ENCODE measurements at places on chromosomes 5 and 9. TPM values are rescaled to one million over a fixed set of nuclear protein-coding genes. Genes with fewer than 3 reads are reported as not detected.

GRCh38 chr9:125183561-125183960, 6.0 kb downstream of the PPP6C start:
- no peaks in the 10 kb centered on the region for H3K27me3 ChIP-seq
- no peak overlapping the region for H3K27ac ChIP-seq
- no peaks in the 10 kb centered on the region for H3K36me3 ChIP-seq
- H3K4me1 ChIP-seq = peaks cover 42% of the 10 kb centered on the region
- H3K4me3 ChIP-seq = no peak overlapping the region

GRCh38 chr5:68891718-68892117, 202.1 kb upstream of the SLC30A5 start:
- H3K4me3 ChIP-seq = no peak overlapping the region
- H3K4me1 ChIP-seq = no peaks in the 10 kb centered on the region
- H3K36me3 ChIP-seq = no peaks in the 10 kb centered on the region
- no peak for DNase-seq

The SLC36A2 gene
- total RNA-seq = not detected

DNA sequence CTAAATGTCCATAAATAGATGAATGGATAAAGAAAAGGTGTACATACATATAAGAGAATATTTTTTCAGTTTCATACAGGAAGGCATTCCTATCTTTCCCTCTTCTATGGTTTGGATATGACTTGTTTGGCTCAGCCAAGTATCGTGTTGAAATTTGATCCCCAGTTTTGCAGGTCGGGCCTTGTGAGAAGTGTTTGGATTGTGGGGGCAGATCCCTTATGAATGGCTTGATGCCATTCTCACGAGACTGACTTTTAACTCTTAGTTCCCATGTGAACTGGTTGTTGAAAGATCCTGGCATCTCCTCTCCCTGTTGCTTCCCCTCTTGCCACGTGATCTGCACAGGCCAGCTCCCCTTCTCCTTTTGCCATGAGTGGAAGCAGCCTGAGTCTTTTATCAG, 421.1 kb upstream of the FTMT start:
- H3K27me3 ChIP-seq = no peaks in the 10 kb centered on the region
- H3K4me3 ChIP-seq = no peak overlapping the region
- H3K4me1 ChIP-seq = no peaks in the 10 kb centered on the region
- H3K36me3 ChIP-seq = no peaks in the 10 kb centered on the region
- H3K27ac ChIP-seq = no peak overlapping the region

DNA sequence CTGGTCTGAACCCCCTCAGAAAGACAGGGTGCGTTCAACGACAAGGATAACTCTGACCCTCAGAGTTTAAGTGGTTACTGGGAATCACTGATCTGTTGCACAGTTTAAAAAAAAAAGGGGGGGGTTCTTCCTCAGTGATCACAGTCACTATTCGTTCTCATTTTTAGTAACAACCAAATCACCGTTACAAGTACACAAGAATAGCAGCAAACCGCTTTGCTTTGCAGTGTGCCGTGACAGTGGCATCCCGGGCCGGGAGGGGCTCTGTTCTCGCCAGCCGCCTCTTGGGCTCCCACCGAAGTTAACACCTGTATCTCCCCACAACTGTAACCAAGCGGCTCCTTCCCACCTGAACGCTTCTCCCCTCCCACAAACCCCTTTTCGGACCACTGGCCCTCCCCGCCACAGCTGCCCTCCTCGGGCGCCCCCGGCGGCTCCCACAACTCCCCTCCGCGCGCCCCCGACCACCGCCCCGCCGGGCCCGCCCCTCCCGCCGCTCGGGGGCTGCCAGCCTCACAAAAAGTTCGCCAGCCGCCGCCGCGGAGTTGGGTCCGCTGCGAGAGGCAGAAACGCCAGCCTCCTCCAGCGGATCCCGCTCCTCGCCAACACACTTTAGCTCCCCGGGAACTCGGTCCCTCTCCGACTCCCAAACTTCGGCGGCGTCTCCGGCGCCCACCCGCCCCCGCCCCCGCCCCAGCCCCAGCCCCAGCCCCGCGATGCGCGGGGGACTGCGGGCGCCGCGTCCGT, 1.2 kb downstream of the SSBP2 start:
- DNase-seq = peak; percentile 21
- no peaks in the 10 kb centered on the region for H3K36me3 ChIP-seq
- no peaks in the 10 kb centered on the region for H3K27me3 ChIP-seq
- peaks cover 29% of the 10 kb centered on the region for H3K4me1 ChIP-seq

The ADCY2 gene
- 4.6 TPM for total RNA-seq

GRCh38 chr5:132227235-132227484, 493 bp downstream of the P4HA2 start:
- peak overlapping the region; percentile 97 for H3K27ac ChIP-seq
- DNase-seq = no peak
- no peaks in the 10 kb centered on the region for H3K27me3 ChIP-seq
- H3K36me3 ChIP-seq = no peaks in the 10 kb centered on the region

DNA sequence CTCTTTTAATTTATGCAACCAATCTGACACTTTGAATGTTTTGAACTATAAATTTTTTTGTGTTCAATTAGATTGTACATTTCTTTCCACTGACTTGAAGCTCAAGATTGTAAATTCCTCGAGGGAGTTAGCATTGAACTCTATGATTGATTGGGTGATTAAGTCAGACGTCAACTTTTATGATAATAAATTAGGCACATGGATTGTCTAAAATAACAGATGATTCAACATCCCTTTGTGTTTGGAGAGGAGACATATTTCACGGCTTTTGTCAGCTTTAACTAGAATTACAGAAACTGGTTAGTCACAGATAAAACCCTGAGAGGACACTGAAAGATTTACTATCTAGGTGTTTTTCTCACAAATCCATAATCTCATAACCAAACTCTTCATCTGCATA, 32.7 kb upstream of the TXNDC8 start:
- no peak for DNase-seq
- H3K27ac ChIP-seq = no peak overlapping the region
- H3K4me1 ChIP-seq = no peaks in the 10 kb centered on the region
- H3K36me3 ChIP-seq = no peaks in the 10 kb centered on the region
- H3K4me3 ChIP-seq = no peak overlapping the region

The F2RL2 gene
- total RNA-seq = 0.78 TPM

GRCh38 chr9:113238859-113239232, 17.5 kb downstream of the SLC31A1 start:
- no peaks in the 10 kb centered on the region for H3K27me3 ChIP-seq
- no peak for DNase-seq
- H3K4me1 ChIP-seq = peaks cover 11% of the 10 kb centered on the region
- H3K27ac ChIP-seq = no peak overlapping the region
- no peaks in the 10 kb centered on the region for H3K36me3 ChIP-seq
- no peak overlapping the region for H3K4me3 ChIP-seq

GRCh38 chr5:173197375-173197891, 37.6 kb downstream of the NKX2-5 start:
- no peak overlapping the region for H3K27ac ChIP-seq
- no peaks in the 10 kb centered on the region for H3K27me3 ChIP-seq
- no peaks in the 10 kb centered on the region for H3K4me1 ChIP-seq

DNA sequence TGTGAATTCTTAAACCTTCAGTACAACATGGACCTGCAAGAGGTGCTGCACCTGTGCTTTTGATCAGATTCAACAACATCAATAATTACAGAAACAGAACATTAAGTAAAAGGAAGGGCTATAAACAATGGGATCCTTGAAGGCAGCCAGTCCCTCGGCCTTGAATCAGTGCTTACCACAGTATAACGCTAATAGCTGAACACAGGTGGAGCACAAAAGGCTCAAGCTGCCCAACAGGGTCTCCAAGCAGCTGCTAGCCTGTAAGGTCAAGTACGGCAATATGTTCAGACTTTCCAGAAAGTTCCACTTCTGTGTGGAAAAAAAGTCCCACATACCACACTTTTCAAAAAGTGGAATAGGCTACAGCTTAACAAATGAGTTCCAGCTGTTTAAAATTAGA, 61.9 kb upstream of the ITGA1 start:
- peaks cover 29% of the 10 kb centered on the region for H3K4me1 ChIP-seq
- H3K27ac ChIP-seq = no peak overlapping the region
- H3K27me3 ChIP-seq = no peaks in the 10 kb centered on the region
- H3K4me3 ChIP-seq = no peak overlapping the region

GRCh38 chr9:109787735-109788134, 7.7 kb downstream of the PALM2AKAP2 start:
- DNase-seq = no peak
- peaks cover 3% of the 10 kb centered on the region for H3K4me1 ChIP-seq
- no peak overlapping the region for H3K4me3 ChIP-seq
- no peaks in the 10 kb centered on the region for H3K27me3 ChIP-seq
- H3K36me3 ChIP-seq = no peaks in the 10 kb centered on the region

The SPATA31A5 gene
- total RNA-seq = not detected

The CDK7 gene
- 4.0 TPM for total RNA-seq

The IFNK gene
- not detected for total RNA-seq

DNA sequence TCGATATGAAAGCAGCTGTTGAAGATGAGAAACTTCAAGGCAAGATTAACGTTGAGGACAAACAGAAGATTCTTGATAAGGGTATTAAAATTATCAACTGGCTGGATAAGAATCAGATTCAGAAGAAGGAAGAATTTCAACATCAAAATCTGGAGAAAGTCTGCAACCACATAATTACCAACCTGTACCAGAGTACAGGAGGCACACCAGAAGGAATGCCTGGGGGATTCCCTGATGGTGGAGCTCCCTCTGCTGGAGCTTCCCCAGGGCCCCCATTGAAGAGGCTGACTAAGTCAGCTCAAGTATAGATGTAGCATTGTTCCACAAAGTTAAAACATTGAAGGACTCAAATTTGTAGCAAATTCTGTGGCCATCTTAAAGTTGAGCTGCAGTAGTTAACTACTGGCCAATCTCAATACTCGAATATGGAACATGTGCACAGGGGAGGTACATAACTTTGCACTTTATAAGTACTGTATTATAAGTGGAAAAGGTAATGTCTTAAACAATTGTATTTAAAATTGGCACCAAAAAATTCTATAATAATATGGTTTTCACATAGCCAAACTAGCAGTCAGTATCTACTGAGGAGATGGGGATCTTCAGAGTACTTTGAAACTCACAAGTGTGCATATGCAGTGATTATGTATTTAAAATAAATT, 237.5 kb downstream of the CHSY3 start:
- H3K27me3 ChIP-seq = no peaks in the 10 kb centered on the region
- H3K36me3 ChIP-seq = no peaks in the 10 kb centered on the region
- no peak for DNase-seq
- H3K27ac ChIP-seq = no peak overlapping the region

DNA sequence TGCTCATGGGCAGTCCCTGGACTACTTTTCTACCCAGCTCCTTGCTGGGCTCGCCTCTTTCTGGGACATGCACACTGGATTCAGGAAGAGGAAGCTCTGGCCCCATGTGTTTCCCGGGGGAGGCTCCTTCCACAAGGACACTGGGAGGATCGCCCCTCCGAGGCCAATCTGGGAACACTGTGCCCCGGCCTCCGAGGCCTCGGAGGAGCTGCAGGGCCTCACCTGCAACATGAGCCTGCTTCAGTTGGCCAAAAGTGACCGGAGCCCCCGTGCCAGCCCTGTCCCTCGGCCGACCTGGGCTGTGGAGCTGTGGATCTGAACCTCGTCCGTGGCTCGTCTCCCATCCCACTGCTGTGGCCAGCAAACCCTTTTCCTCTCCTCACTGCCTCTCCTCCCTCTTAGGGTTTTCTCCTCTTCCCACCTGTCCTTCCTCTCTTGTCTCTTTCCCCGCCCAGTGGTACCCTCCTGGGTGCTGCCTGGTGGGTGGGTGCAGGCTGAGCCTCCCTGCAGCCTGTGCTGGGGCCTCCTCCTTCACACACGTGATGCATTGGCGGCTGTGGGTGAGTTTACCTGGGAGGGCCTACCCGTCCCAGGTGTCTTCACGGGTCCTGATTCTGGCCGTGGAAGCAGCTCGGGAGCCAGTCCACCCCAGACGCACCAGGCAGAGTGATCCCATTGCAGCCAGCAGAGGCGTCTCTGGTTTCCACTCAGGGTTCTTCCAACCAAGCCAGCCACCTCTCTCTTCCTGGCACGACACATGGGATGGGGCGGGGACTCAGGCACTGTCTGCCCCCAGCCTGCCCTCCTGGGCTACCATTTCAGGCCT, 241.8 kb downstream of the CACNA1B start:
- H3K36me3 ChIP-seq = no peaks in the 10 kb centered on the region
- DNase-seq = no peak
- H3K27ac ChIP-seq = no peak overlapping the region
- no peaks in the 10 kb centered on the region for H3K27me3 ChIP-seq
- H3K4me1 ChIP-seq = no peaks in the 10 kb centered on the region

DNA sequence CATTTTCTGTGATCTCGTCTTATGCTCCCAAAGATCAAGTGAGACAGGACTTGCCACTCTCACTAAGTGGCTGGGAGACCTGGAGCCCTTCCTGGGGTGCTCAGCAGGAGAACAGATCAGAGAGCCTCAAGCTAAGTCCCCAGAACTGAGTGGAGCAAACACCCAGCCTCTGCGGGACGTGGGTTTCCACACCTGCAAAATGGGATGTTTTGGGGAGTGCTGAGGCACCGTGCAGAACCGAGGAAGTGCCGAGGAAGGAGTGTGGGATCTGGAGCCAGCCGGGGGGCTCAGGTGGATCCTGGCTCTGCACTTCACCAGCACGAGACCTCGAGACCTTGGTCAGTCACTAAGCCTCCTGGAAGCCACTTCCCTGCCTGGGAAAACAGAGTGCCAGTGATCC, 166.0 kb downstream of the DAB2IP start:
- DNase-seq = no peak
- H3K4me1 ChIP-seq = no peaks in the 10 kb centered on the region
- no peaks in the 10 kb centered on the region for H3K27me3 ChIP-seq
- no peak overlapping the region for H3K27ac ChIP-seq

The FGF18 gene
- not detected for total RNA-seq

DNA sequence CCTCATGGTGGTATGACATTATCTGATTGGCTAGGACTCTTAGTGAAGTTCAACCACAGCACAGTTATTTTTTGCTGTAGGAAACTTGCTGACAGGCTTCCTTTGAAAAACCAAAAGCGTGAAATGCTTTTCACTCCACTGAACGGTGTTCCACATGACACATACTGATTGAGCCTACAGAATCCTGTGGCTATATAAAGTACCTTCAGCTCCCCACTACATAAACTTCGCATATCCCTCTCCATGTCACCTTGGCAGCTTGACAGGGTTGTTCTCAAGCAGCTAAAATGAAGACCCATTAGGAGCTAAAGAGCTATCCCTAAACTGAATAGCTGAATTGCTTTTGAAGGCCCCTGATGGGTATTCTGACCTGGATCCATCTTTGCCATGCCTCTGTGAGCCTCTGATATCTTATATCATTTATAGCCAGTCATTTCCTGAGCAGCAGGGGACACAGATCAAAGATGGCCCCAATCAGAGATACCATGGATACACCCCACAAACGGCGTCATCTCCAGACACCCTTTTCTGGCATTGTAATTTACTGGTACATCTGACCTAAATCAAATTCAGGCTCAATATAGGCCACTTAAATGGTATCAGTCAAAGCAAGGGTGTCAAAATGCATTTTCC, 91.5 kb downstream of the APBA1 start:
- peaks cover 11% of the 10 kb centered on the region for H3K4me1 ChIP-seq
- H3K4me3 ChIP-seq = no peak overlapping the region
- no peak overlapping the region for H3K27ac ChIP-seq
- DNase-seq = no peak

- H3K4me3 ChIP-seq = no peak overlapping the region
- no peaks in the 10 kb centered on the region for H3K36me3 ChIP-seq
- H3K4me1 ChIP-seq = no peaks in the 10 kb centered on the region
- no peak for DNase-seq
- no peaks in the 10 kb centered on the region for H3K27me3 ChIP-seq
- H3K27ac ChIP-seq = no peak overlapping the region
These were observed 694.3 kb downstream of the BRINP1 start for GRCh38 chr9:118674942-118675341.

- no peak overlapping the region for H3K4me3 ChIP-seq
- peaks cover 38% of the 10 kb centered on the region for H3K4me1 ChIP-seq
- no peak for DNase-seq
- H3K27ac ChIP-seq = no peak overlapping the region
These were observed 3.2 kb downstream of the SH3PXD2B start for GRCh38 chr5:172450861-172451695.

All from body of pancreas (tissue), 4 donors.